ENCODE measurements at places on chromosomes 2 and 18.

DNA sequence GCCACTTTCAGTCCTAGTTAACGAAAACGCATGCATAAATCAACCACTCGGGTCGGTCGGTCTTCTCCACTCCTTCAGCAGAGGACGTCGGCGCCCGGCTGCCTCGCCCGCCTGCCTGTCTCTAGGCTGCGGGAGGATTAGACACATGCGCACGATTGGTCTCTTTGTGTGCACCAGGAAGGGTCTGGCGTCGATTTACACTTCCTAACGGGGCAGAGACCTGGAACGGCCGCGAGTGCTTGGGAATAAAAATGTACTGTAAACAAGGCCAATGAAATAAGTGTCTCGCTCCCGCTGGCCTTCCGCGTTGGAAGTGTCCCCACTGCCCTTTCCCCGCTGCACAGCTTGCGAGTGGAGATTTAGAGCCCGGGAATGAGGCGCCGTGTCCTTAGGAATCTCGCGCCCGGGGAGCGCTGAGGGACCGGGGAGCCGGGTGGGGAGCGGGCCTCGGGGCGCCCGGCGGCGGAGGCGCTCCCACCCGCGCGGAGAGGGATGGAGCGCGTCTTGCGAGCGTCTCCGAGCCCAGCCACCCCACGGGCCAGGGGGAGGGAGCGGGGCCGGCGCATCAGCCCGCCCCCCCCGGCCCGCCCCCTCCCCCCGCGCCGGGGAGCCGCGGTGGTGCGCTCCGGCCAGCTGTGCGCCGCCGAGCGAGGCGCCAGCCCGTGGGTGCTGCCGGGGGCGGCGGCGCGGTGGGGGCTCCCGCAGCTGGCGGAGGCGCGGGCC, at the start of gene DOK6:
Gene DOK6, plus strand, starts transcription at position 636 of the 723 bp plus-strand sequence.
- DNase-seq = no peak

DNA sequence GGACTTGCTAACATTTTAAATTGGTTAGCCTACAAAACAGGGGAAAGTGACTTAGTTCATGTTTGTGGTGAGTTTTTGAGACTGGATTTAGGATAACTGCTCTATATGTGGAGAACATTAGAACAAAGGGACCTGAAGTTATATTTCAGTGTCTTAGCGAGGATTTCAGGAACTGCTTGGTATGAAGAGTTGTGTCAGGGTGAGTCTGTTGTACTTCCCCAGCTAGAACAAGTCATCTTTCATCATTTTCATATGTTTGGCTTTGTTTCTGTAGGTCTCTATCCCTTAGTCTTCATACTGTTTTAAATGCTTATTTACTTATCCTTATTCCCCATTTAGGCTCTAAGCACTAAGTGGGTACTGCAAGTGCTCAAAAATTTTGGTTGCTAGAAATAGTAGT, 41.9 kb downstream of the KCMF1 start:
- no peak for DNase-seq

DNA sequence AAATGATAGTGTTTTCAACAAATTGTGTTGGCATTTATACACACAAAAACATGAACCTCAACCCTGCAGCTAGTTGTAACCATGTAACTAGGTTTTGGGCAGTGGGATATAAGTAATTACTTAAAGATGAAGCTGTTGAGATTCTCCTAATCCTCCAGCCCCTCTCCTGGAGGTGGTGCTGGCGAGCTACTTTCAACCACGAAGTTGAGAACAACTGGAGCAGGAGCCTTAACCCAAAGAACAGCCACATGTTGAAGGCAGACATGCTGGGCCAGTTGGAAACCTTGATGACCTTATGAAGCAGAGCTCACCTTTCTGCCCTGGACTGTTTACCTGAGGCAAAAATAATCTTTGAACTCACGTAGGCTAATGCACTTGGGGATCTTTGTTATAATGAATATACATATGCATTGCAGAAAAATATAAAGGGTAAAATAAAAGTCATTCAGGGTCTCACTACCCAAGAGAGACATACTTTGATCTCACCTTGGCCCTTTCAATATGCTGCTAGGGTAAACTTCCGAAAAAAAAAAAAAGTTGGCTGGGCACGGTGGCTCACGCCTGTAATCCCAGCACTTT, 89.6 kb upstream of the NPAS2 start:
- DNase-seq = peak; percentile 8

DNA sequence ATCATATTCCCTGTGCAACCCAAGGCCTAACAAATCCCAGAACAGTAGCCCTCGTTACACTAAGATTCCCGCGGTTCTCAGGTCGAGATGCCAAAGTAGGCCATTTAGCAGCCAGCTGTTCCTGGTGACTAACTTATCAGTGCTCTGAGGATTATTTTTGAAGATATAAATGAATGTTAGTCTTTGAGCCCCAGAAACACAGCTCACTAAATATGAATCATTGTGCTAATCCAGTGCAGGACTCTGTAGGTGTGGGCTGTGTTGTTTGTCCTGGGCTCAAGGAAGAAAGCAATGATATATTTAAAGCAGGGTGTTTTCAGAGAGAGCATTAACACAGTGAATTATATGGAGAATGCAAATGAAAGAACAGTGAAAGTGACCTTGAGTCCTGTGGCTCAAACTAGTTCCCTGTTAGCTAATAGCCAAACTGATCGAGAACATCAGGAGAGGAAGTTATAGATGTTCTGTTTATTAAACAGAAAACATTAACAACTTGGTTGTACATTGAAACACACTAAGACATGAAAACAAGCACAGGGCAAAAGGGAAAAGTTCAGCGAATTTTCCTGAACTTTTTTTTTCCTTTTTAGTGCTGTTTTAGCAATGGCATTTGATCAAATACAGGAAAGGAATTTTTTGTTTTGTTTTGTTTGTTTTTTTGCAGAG, 228.3 kb downstream of the RNF152 start:
- no peak for DNase-seq

DNA sequence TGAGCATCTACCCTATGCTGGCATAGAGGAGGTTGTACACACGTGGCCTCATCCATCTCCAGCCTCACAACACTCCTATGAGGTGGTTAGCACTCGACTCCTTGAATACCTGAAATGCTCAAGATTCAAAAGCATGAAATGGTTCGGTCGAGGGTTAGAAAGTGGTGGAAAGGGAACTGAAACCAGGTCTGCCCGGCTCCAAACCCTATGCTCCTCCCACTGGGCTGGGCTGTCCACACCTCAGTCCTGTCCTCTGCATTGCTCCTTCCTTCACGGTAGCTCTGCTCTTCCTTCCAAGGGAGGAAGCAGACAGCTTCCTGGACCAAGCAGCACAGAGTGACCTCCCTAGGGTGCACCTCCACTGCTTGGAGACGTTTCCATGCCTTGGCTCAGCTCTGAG, 565.2 kb upstream of the ID2 start:
- DNase-seq = no peak

- DNase-seq = no peak
Measured at GRCh38 chr2:23756593-23757292, 170.2 kb downstream of the ATAD2B start.

- DNase-seq = no peak
Measured at GRCh38 chr18:47246027-47246971, 5.2 kb downstream of the SKOR2 start.

DNA sequence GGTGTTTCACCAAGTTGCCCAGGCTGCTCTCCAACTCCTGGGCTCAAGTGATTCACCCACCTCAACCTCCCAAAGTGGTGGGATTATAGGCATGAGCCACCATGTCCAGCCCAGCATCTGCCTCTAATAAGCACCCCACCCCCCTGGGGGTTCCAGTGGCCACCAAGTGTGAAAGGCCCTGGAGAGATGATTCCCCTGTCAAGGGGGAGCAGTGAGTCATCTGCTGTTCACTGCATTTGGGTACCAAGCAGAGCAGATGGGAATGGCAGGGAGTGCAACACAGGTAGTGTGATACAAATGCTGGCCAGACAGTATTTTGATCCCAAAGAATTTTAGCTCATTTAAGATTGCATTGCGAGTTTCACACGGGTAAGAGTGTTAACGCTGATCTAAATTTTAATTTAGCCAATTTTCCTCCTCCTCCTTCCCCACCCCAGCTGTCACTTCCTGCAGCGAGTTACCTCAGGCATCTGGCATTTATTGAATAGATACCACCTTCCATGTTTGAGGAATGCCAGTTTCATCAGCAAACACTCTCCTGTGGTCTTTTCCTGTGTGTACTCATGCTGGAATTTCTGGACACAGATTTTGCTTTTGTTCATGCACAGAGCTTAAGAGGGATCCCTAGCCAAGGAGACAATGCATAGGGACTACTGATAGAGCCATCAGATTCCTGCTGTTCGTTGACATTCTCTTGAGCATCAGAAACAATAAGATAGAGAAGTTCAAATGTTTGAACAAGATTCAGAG, 32.4 kb upstream of the NCK2 start:
- DNase-seq = no peak

GRCh38 chr18:57789090-57789489, 14.0 kb downstream of the ATP8B1 start:
- no peak for DNase-seq

DNA sequence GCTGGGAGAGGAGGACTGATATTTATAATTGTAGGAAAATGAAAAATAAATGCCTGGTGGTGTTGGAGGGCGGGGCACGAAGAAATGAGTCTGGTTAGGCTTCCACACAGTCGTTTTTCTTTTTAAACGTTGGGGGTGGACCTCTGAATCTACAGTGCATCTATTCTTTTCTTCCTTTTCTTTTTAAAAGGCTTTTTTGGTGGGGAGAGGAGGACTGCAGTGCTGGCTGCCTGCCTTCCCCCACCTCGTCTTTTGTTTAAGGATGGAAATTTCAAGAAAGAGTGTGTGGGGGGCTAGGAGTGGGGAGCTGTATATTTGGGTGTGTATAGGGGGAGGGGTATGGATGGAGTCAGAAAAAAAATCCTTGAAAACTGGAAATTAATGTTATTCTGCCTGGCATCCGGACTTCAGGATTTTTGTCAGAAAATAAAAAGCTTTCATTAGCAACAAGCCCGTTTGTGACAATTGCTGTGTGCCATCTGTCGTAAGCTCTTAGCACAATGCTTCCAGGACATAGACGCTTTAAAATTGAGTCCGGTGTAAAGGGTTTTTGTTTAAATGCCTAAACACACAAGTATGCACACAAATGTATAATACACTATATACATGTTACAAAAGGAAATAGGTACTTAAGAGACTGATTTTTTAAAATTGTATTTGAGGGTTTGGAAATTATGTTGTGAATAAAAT, 1.1 kb downstream of the MAP2 start:
- DNase-seq = no peak

DNA sequence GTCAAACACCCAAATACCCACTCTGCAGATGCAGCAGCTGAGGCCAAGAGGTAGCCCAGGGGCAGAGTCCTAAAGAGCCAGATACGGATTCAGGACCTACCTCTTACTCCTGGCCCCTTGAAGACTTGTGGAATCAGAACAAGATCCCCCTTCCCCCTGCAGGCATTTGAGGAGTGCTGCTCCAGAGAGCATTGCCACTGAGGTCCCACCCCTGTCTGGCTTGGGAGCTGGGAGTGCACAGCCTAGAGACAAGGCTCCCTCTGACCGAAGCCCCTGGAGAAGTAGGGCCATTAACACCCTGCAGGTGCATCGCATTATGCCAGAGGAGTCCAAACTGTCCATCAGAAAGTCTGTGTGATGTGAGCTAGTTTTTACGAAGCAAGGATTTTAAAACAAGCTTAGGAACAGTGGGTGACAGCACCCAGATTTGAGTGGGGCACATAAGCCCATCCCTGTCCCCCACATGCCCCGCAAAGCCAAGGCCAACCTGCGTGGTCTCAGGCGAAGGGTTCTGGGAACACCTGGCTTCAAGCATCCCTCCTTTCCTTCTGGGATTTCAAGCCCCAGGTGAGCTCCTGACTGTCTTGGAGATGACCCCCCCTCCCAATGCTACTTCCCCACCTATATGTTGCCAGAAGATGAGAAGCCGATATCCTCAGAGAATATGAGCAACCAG, 48.4 kb downstream of the MTERF4 start:
- DNase-seq = no peak

Measured in stimulated activated CD4-positive, alpha-beta T cell treated with anti-CD3 and anti-CD28 coated beads, TNF-alpha, amount 100 ng/mL, for 1 hour (primary cell).